ENCODE measurements at places on chromosomes 13 and 19. TPM values are rescaled to one million over a fixed set of nuclear protein-coding genes. Genes with fewer than 3 reads are reported as not detected.

PROZ gene
- not detected for total RNA-seq

FUT2 gene
- total RNA-seq: not detected

JOSD2 gene
- 11.9 TPM for total RNA-seq

KLK2 gene
- total RNA-seq: not detected

GJA3 gene
- not detected for total RNA-seq

- DNase-seq: no peak
These were observed 7.1 kb upstream of the KRTDAP start for GRCh38 chr19:35497406-35497805.

DNA sequence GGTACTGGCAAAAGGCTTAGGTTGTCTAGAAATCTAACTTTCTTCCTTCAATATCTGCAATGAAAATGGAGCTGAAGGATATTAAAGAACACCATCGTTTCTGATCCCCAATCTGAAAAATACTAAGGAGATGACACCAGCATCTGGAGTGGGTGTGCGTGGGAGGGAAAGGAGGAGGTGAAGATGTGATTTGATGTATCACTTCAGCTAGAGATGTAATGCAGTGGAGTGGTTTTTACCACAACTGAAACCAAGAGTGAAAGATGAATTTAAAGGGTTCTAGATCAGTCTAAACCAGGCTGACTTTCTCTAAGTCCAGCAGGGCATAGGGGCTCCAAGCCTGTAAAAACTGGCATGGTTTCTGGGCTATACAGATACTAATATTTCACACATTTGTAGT lies 148.4 kb downstream of the AKAP11 start:
- DNase-seq: no peak

DNA sequence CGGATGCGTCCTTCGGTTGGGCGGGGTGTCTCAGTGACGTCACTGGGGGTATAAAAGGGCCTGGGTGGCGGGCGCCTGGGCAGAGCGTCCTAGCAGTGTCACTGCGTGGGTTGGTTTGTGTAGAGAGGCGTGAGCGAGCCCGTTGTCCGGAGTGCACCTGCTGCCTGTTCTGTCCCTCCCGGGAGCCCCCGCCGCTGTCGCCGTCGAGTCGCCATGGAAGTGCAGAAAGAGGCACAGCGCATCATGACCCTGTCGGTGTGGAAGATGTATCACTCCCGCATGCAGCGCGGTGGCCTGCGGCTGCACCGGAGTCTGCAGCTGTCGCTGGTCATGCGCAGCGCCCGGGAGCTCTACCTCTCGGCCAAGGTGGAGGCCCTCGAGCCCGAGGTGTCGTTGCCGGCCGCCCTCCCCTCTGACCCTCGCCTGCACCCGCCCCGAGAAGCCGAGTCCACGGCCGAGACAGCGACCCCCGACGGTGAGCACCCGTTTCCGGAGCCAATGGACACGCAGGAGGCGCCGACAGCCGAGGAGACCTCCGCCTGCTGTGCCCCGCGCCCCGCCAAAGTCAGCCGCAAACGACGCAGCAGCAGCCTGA lies 2.9 kb downstream of the IER2 start:
- peak; percentile 94 for DNase-seq

- no peak for DNase-seq
These were observed 265.3 kb downstream of the NALCN start for GRCh38 chr13:101150998-101151397.

DNA sequence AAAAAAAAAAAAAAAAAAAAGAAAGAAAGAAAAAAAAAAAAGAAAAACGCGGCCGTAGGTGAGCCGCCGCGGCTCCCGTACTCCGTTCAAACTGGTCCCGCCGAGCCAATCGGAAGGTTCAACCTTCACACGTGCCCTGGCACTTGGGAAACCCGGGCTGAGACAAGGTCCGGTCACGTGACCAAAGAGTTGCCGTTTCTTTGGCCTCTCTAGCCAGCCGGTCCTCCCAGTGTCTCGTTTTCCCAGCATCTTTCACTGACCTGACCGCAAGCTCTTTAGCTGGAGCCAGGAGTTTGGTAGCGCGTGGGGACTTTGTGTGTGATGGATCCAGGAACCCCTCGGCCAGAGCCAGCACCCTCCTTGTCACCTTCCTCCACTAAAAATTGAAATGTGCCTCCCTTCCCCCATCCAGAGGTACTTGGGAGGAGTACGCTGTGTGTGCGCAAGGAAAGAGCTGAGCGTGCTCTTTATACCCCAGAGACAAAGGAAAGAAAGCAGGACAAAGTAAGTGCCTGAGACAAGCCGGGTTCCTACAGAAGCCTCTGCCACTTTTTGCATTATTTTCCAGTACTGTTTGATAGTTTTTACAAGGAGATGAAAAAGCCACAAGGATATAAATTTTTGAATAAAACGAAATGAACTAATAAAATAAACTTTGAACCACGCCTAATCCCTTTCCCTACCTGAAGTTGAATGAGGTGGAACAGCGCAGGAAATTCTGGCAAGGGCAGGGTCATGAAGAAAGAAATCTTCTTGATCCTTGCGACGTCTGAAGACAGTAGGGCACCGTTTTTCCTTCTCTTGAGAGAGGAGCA lies 959 bp downstream of the TNPO2 start:
- DNase-seq: peak; percentile 93

DNA sequence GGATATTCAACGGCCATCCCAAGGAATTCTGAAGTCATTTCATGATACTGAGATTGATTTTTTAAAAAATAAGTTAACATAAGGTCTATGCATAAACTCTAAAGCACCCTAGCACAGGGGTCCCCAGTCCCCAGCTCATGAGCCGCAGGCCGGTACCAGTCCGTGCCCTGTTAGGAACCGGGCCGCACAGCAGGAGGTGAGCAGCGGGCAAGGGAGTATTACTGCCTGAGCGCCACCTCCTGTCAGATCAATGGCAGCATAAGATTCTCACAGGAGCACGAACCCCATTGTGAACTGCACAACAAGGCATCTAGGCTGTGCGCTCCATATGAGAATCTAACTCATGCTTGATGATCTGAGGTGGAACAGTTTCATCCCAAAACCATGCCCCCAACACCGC lies 31.0 kb downstream of the RCBTB1 start:
- DNase-seq: no peak

- no peak for DNase-seq
These were observed 58.4 kb upstream of the C13orf46 start for GRCh38 chr13:114032126-114032799.

- peak; percentile 76 for DNase-seq
These were observed 880 bp downstream of the SWSAP1 start for GRCh38 chr19:11375143-11375948.

GRCh38 chr13:45393941-45394570 lies 24.1 kb downstream of the SLC25A30 start:
- DNase-seq: no peak

GRCh38 chr19:29383696-29384095 lies 142.1 kb upstream of the VSTM2B start:
- no peak for DNase-seq

GRCh38 chr13:80551650-80552497 lies 210.9 kb upstream of the SPRY2 start:
- DNase-seq: no peak

GRCh38 chr13:39688699-39689405 lies 33.4 kb downstream of the COG6 start:
- DNase-seq: no peak

DNA sequence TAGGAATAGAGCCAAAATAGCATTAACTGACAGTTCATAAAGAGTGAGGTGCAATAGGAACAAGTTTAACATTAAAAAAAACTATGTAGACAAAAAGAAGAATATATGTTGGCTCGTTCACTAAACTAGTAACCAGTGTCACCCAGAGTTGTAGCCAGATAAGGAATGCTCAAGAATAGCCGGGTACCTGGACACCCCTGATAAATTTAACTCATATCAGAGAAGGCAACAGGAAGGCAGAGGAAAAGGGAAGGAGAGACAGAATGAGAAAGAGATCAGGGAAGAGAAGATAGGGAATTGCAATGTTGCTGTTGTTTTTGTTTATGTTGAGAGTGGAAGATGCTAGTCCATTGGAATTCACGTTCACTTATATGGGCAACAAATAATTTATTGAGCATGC lies 31.6 kb upstream of the KATNAL1 start:
- DNase-seq: no peak

GRCh38 chr13:88153353-88153752 lies 482.2 kb downstream of the SLITRK5 start:
- DNase-seq: no peak

- no peak for DNase-seq
These were observed 110.0 kb upstream of the FBXL3 start for GRCh38 chr13:77136902-77137420.

GRCh38 chr13:42607546-42607945 lies 33.6 kb downstream of the TNFSF11 start:
- DNase-seq: no peak

Data from CD4-positive, alpha-beta T cell (primary cell).